GM13976 (cell line): ENCODE measurements at places on chromosomes 2 and 18.

GRCh38 chr2:12501469-12502158 is 215.1 kb upstream of the TRIB2 start:
- peak; percentile 52 for DNase-seq

DNA sequence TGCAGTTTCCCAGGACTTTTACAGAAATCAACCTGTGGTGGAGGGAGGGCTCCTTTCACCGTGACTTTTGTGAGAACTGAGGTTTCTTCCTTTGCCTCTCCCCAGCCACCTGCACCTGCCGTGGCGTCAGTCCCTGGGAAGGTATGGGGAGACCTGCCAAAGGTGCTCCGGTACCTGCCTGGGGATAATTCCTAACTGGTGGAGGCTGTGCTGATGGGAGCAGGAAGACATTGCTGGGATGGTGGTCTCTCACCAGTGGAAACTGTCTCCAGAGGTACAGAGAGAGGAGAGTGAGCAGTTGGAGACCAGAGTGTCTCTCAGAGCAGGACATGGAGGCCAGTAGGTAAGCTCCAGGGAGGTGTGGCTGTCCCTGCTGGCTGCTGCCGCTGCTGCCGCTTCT is 52.6 kb downstream of the CIB4 start:
- no peak for DNase-seq

- DNase-seq, result no peak
Measured at GRCh38 chr2:194826241-194826640, 830.8 kb upstream of the SLC39A10 start.

DNA sequence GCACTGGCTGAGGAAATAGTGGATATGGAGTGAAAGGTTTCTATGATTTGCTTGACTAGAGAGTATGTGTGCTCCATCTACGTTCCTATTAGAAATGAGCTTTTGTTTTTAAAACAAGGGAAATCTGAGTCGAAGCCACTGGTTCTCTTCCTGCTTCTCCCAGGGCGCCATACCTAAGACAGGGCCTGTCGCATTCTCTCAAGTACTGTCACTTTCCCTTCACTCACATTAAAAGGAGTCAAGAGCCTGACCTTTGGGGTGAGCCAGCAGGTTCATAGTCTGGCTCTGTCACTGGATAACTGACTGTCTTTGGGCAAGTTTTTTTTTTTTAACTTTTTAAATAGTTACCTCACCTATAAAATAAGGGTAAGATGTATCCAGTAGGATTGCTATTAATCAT is 121.0 kb downstream of the MAP3K20 start:
- no peak for DNase-seq

DNA sequence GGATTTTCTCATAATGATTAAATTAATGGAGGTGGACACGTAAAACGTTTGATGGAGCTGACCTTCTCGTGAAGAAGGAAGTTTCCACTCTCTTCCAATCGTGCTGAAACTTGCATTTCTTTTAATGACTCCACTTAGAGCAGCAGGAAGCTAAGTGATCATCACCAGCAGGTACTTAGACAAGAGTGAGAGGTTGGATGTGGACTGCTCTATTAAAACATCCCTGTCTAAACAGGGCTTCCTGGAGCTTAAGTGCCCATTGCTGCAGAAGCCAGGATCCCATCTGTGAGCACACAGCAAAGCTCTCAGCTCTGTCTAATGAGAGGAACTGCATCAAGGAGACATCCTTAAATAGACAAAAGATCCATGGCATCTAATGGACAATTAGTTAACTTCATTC is 1539.5 kb upstream of the CELF4 start:
- no peak for DNase-seq

DNA sequence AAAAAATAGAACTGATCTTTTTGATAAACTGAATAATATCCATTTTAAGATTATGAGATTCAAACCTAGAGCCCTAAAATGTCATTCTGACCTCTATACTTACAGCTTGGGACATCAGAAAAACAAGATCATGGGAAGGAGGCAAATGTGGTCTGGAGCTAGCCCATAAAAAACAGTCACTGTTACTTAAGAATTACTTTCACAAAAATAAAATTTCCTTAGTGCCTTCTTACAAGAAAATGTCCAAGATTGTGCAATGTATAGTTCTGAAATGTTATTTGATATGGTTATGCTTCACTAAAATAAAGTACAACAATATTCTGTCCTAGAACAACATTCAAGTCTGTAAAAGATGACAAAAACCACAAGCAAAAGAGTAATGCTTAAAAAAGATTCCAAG is 247.6 kb downstream of the DYM start:
- no peak for DNase-seq

GRCh38 chr2:121140734-121141133 is 144.3 kb downstream of the TFCP2L1 start:
- no peak for DNase-seq

DNA sequence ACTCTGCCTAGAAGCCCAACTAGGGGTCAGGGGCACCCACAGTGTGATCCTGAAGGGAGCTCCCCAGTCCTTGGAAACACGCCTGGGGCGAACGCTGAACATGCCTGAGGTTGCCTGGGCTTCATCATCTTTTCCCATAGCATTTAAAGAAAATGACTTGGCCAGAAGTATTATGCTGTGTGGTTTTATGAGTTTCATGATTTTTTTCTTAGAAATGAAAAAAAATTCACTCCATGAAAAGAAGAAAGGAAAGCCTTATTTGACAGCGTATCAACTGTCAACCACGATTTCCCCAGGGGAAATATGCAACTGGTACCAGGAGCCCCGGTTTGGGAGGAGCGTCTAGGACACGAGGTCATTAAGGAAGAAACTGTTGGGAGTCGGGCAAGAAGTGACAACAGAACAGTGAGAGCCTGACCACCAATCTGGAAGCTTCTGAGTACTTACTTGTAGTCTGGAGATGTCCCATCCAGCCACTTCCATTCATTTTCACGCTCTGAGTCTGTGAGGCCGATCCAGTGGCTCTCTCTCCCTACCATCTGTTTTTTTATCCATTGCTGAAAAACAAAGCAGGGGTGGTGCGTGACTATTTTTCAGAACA is 63.5 kb upstream of the THOC1 start:
- DNase-seq, result no peak

- no peak for DNase-seq
Measured at GRCh38 chr2:208049006-208049405, 23.7 kb upstream of the PLEKHM3 start.

- DNase-seq, result no peak
Measured at GRCh38 chr18:6254456-6254855, 160.3 kb downstream of the L3MBTL4 start.

GRCh38 chr18:64806691-64807090 is 657.8 kb upstream of the LINC00305 start:
- DNase-seq, result no peak

DNA sequence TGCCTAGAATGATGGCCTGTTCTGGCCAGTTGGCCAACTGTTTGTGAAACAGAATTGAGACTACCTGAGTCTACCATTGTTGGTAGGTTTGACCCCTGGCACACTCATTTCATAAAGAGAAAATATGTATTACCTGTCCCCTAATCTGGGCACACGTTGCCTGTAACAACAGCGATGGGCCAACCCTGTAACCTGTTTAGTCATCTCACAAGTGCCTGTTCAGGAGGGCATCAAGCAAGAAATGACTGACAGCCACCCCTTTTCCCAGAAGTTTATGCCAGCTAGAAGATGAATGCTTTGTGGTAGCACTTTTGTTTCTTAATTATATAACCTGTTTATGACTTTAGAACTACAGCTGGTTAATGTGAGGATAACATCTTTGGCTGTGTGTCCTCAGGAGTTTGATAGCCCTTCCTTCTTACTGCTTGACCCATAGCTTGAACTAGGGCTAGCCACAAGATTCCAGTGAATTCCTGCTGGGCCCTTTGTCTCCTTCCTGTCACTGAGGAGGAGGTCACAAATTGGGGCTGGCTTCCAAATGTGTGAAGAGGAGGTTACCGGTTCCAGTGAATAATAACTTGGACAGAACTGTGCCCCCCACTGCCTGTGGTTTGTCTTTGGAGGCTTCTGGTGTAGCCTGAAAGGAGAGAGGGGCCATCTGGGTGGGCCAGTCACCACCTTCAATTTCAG is 273.9 kb upstream of the EPAS1 start:
- DNase-seq, result no peak

- peak; percentile 72 for DNase-seq
Measured at GRCh38 chr2:19362755-19363473, 4.5 kb upstream of the OSR1 start.

DNA sequence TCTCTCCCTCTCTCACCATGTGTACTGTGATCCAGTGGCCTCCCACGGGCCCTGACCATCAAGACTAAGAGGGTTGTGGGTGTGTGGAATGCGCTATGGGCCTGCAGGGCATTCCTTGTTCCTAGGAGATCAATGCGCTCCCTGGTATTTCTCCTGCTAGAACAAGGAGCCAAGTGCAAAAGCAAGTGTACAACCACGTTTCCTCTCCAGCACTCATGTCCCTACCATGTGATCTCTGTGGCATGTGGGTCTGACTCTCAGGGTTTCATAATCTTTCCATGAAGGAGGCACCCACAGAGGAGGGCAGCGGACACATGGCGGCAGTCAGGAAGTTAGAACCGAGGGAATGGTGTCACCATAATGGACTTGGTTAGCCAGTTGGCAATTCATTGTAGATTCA is 91.4 kb downstream of the MAPK4 start:
- DNase-seq, result no peak

GRCh38 chr2:177611310-177611886 is 218.8 kb downstream of the AGPS start:
- no peak for DNase-seq
